Chondrocyte (in vitro differentiated cells): ENCODE measurements at places on chromosomes 4 and X. TPM values are rescaled to one million over a fixed set of nuclear protein-coding genes. Genes with fewer than 3 reads are reported as not detected.

The RAPGEF2 gene
- total RNA-seq: 31.0 to 40.1 TPM (median 37.3 TPM) in 3 replicates

The MAGEC1 gene
- not detected in 3 replicates for total RNA-seq

The MAGEA3 gene
- not detected in 3 replicates for total RNA-seq

The FHIP1A gene
- total RNA-seq: 1.7 to 4.8 TPM (median 1.8 TPM) in 3 replicates

The XG gene
- total RNA-seq: 0.97 TPM in 1 of 3 replicates, not detected in the others

The LARP7 gene
- total RNA-seq: 26.5 to 33.9 TPM (median 27.9 TPM) in 3 replicates

The SERPINA7 gene
- not detected in 3 replicates for total RNA-seq

The ADH1A gene
- not detected in 3 replicates for total RNA-seq

DNA sequence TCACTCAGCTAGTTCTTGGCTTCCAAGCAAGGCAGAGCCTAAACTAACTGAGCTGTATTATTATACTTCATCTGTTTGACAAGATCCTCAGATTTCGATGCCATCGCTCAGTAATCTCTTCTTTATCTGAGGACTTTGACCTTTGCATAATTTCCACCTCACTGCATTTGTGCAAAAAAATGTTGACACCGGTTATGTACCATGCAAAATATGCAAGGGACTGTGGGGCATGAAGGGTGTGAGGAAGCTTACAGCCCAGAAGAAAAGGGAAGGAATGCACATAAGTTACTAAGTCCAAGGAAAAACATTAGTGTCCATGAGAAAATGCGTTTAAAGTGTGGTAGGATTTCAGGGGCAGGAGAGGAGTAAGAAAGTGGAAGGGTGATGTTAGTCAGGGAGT lies 295.4 kb downstream of the PACRGL start:
- DNase-seq: no peak

GRCh38 chr4:183284965-183285364 lies 35.1 kb downstream of the CLDN22 start:
- no peak for DNase-seq

DNA sequence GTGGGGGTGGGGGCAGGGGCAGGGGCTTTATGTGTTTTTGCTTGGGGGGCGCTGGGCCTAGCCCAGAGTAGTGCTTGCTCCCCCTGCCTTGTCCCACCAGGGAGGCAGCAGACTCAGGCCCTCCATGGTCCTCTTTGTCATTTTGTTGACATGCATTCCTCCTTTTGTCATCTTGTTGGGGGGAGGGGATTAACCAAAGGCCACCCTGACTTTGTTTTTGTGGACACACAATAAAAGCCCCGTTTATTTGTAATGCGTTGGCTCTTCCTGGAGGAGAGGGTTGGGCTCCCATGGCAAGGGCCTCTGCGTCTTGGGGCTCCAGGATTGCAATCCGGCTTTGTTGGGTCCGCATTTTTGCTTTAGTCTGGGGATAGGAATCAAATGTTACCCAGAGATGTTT lies 2.2 kb downstream of the EMD start:
- no peak for DNase-seq

GRCh38 chrX:84907324-84907968 lies 96.2 kb upstream of the APOOL start:
- no peak for DNase-seq

- DNase-seq: no peak
Observed at GRCh38 chr4:27360790-27361267, 500.2 kb downstream of the STIM2 start.

DNA sequence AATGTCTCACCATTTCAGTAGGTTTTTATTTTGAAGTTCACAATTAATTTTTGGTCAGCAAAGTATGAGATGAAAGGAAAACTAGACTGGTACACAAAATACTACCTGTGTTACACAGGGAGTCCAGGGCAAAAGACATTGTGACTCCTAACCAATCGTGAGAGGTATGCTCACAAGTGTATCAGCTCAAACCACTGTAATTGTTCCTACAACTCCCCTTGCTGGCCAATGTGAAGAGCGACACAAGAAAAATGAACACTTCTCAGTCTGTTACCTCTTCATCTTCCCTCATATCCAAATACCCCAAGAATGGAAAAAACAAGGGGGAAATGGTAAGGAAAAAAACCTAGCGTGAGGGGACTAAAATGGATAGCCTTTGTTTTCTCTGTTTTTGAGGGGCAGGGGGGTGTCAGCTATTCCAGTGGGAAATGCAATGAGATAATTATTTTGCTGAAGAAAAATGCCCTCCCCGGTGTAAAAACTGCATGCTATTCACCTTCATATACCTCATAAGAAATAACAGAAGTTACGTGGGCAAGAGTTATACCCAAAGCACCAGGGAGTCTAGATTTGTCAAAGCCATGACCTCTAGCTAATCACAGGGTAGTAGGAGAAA lies 30.6 kb upstream of the NSUN7 start:
- DNase-seq: no peak

- DNase-seq: no peak
Observed at GRCh38 chr4:143441678-143442077, 71.8 kb upstream of the SMARCA5 start.

DNA sequence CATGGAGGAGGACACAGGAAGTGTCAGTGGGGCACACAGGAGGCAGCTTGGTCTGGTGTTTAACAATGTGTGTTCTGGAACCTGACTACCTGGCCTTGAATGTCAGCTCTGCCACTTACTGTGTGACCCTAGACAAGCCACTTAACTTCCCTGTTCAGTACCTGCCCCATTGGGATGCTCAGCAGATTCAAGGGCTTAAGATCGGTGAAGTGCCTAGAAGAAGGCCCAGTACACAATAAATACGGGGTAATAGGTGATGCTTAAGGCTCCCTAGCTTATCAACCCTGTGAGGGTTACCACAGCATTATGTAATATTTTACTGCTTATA lies 1.6 kb upstream of the CHIC2 start:
- DNase-seq: no peak

DNA sequence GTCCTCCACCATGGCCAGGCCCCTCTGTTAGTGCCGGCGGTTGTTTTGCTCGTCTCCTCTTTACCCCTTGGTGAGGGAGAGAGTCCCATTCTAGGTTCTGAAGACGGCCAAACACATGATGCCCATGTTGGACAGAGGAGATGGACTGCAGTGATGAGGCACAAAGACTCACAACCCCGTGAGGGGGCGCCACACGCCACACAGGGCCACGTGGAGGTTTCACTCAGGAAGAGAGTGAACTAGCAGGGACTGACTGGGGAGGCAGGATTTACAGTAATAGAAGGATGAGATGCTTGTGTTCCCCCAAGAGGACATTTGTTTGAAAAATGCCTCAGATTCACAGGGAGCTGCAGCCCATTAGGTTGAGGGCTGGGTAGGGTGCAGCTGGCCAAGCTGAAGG lies 655.3 kb upstream of the FRG1 start:
- no peak for DNase-seq

DNA sequence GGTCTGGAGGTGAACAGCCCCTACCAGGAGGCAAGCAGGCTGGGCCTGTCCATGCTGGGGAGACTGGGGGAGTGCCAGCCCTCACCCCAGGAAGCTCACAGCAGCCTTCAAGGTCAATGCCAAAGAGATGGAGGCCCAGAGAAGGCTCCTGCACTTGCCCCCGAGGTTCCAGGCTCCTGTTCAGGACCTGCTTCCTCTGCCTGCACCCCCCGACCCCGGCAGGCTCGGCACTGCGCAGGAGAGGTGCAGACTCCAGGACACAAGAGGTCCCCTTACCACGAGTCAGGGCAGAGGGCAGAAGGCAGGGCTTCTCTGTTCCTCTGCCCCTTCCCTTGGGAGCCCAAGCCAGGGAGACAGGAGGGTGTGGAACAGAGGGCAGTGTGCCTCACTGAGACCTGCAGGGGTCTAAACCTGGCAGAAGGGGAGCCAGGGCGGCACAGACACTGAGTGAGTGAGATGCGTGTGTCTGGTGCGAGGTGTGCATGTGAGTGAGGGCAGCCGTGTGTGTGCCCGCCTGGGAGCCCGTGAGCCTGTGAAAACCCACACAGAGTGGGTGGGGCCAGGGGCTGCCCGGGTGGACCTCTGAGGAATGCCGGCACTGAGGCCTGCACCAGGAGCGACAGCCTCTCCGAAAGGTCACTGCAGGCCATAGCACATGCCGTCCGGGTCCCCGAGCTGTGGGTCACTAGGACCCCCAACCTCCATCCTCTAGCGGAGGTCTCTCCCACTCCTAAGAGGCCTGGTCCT lies 30.7 kb upstream of the FGFR3 start:
- no peak for DNase-seq

DNA sequence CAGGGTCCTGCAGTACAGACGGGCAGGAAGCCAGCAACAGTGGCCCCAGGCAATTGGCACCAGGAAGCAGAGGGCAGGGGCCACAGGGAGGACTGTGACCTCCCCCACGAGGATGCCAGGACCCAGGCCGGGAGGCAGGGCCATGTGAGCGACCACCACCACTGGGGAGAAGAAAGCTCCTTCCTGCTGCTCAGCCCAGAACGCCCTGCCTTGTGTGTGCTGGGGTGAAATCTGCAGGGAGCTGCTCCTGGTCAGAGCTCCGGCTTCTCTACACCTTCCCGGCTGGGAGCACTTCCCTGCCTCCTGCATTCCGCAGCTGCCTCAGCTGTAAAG lies 100.4 kb downstream of the HMX1 start:
- peak; percentile 79 for DNase-seq

DNA sequence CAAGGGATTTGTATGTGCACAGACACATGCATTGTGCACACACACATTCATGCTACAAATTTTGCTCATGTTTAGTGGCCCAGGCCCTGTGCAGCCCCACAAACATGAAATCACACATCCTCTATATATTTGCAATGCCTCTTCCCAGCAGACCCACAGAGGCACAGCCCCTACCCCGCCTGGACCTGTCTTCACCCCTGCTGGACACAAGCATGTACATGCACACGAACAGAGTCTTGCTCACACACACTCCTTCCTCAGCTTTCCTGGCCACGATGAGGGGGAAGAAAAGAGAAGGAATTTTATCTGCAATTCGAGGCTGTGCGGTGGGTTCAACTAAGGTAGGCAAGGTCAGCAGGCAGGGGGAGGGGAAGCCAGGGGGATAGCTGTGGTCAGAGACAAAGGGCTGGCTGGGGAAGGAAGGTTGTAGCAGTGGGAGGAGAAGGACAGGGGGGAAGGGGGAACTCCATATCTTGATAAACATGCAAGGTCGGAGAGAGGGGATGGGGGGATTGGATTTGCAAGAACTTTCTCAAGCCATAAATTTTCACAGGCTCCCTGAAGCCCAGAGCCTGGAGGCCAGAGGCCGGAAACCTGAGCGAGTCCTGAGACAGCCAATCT lies 156.4 kb downstream of the EFNB1 start:
- no peak for DNase-seq

GRCh38 chr4:122584519-122584918 lies 36.3 kb downstream of the IL21 start:
- no peak for DNase-seq

DNA sequence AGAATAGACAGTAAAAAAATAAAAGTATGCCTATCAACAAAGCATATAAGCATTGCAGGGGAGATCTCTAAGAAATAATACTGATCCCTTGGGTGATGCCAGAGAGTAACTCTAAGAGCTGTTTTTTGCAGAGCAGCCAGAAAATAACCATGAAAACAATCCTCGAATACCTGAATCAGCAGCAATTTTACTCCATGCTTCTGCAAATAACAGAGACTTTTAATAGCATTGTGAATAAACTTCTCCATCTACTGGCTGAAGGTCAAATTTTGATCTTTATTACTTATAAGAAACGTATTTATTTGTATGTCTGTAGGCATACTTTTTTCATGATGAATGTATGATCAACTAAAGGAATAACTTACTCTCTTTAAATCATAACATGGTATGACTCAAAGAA lies 334.5 kb downstream of the GALNTL6 start:
- no peak for DNase-seq

DNA sequence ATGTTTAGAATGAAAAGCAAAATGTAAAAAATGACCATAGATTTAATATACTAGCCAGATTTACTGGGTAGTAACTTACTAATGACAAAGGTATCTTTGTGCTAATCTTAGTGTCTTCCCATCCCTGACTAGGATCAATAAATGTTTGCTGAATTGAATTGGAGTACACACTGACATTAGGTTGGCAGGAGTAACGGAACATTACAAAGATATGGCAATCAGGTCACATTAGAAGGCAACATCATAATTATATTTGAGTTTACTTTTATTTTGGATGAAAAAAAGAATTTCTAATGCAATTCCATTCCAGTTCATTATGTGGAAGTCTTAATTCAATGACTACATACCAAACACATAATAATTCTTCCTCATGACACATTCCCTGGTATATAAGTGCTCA lies 77.8 kb downstream of the MID1 start:
- DNase-seq: no peak

DNA sequence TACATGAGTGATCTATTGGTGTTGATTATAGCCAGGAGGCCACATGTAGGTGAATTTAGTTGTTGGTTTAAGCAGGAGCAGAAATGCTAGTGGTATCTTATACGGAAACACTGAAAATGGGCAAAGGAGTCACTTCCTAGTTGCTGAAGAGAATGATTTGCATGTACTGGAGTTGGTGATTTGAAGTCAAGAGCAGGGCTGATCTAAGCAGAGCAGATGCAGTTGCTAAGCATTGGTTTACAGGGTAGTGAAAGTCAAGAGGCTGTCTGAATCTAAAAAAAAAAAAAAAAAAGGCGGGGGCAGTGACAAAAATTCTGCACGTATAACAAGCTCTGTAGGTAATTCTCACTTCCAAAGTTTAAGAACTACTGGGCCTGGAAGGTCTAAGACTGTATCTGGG lies 90.4 kb upstream of the HPRT1 start:
- DNase-seq: no peak

DNA sequence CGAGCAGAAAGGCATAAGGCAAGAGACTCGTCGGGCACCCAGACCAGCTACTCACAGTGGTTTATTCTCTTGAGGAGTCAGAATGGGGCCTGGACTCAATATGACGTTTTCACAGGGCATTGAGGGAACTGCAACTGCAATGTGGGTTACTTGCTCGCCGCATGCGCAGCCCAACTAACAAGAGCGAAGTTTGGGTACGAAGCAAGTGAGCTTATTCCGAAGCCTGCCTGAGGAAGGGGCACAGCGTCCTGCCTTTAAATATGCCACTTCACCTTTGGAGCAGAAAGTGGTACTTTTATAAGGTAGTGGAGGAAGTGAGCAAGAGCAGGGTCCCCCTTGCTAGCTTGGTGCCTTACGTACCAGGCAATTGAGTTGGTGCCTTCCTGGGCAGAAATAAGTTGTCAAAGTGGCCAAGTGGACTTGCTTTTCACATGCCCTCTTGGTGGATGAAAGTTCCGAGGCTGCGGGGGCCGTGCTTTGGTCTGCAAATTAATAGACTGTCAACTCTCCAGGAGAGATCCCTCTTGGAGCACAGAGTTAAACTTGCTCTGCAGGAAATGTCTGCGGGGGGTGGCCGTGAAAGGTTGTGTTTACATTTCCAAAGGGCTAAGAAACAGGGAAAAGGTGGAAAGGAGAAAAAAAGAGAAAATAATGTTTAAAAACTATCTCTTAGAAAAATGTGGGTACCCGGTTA lies 480.4 kb downstream of the TRIML1 start:
- DNase-seq: no peak

- DNase-seq: no peak
Observed at GRCh38 chr4:1628892-1629698, 55.0 kb downstream of the FAM53A start.

- DNase-seq: no peak
Observed at GRCh38 chr4:138953961-138954371, 61.6 kb upstream of the NOCT start.

- no peak for DNase-seq
Observed at GRCh38 chrX:85905851-85906250, 141.5 kb downstream of the CHM start.
